ENCODE measurements at places on chromosomes 12 and 14. TPM values are rescaled to one million over a fixed set of nuclear protein-coding genes. Genes with fewer than 3 reads are reported as not detected.

GRCh38 chr12:113128802-113129663 is 6.5 kb downstream of the RASAL1 start:
- no peak overlapping the region for H3K4me3 ChIP-seq
- no peaks in the 10 kb centered on the region for H3K36me3 ChIP-seq
- no peaks in the 10 kb centered on the region for H3K27me3 ChIP-seq
- no peaks in the 10 kb centered on the region for H3K4me1 ChIP-seq
- no peak for DNase-seq
- H3K27ac ChIP-seq = no peak overlapping the region

Gene TAS2R20
- total RNA-seq = 1.2 TPM

GRCh38 chr12:115374480-115375185 is 690.7 kb upstream of the TBX3 start:
- H3K4me1 ChIP-seq = no peaks in the 10 kb centered on the region
- no peaks in the 10 kb centered on the region for H3K27me3 ChIP-seq
- no peak overlapping the region for H3K27ac ChIP-seq
- H3K4me3 ChIP-seq = no peak overlapping the region
- no peak for DNase-seq

- DNase-seq = no peak
- H3K36me3 ChIP-seq = peaks cover 11% of the 10 kb centered on the region
- H3K27ac ChIP-seq = no peak overlapping the region
Measured at GRCh38 chr12:105229371-105229770, 6.6 kb downstream of the APPL2 start.

DNA sequence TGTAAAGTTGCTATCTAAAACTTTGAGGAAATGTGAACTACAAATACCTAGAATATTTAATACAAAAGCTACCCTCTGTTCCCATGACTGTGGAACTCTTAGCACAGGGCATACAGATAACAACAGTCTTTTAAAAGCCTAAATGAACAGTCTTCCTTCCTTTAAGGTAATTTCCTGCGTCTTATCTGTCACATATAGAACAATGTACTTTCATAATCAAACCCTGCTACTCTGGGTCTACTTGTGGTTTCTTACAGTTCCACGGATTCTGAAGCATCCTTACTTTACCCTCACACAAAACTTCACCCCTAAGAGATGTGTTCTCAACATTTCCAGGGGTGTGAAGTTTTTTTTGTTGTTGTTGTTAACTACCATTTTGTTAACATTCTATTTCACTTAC is 5.1 kb downstream of the PKP2 start:
- no peak overlapping the region for H3K4me3 ChIP-seq
- DNase-seq = no peak
- H3K27ac ChIP-seq = no peak overlapping the region
- peaks cover 13% of the 10 kb centered on the region for H3K4me1 ChIP-seq
- H3K36me3 ChIP-seq = no peaks in the 10 kb centered on the region

DNA sequence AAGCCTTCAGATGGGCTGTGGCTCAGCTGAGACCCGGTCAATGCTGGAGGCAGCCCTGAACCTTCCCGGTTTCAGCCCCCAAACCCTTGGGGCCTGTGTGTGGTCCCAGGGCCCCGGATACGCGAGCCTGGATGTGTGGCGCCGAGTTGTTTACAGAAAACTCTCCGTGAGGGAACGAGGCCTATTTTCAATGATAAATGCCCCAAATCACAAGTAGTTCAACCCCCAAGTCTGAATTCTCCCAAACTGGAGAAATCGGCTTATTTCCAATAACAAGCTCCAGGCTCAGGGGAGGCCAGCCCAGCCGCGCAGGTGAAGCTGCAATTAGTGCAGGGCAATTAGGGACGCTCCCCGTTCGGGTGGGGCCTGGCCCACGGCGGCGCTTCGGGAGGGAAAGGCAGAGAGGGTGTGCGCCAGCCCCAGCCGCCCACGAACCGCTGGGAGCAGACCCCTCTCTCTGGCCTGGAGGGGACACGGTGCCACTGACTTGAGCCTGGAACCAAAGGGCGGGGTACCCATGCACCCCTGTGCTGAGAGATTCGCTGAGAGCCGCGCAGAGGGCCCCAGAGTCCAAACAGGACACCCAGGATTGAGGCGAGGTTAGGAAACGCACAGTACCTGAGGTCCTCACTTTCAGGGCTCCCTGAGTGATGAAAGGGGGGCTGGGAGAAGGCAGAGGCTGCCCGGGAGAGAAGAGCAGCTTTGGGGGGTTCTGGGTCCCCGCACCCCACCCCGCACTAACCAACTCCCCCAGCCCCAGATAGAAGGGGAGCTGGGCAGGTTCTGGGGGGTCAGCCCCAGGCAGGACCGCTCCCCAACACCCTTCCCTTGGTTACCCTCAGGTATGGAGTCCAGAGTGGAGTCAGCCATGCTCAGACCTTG is 14.2 kb upstream of the ANKRD9 start:
- H3K36me3 ChIP-seq = no peaks in the 10 kb centered on the region
- H3K4me1 ChIP-seq = peaks cover 9% of the 10 kb centered on the region
- H3K4me3 ChIP-seq = peak overlapping the region; percentile 81
- peak; percentile 64 for DNase-seq
- peak overlapping the region; percentile 82 for H3K27ac ChIP-seq

Gene STRAP
- total RNA-seq = 68.3 TPM

DNA sequence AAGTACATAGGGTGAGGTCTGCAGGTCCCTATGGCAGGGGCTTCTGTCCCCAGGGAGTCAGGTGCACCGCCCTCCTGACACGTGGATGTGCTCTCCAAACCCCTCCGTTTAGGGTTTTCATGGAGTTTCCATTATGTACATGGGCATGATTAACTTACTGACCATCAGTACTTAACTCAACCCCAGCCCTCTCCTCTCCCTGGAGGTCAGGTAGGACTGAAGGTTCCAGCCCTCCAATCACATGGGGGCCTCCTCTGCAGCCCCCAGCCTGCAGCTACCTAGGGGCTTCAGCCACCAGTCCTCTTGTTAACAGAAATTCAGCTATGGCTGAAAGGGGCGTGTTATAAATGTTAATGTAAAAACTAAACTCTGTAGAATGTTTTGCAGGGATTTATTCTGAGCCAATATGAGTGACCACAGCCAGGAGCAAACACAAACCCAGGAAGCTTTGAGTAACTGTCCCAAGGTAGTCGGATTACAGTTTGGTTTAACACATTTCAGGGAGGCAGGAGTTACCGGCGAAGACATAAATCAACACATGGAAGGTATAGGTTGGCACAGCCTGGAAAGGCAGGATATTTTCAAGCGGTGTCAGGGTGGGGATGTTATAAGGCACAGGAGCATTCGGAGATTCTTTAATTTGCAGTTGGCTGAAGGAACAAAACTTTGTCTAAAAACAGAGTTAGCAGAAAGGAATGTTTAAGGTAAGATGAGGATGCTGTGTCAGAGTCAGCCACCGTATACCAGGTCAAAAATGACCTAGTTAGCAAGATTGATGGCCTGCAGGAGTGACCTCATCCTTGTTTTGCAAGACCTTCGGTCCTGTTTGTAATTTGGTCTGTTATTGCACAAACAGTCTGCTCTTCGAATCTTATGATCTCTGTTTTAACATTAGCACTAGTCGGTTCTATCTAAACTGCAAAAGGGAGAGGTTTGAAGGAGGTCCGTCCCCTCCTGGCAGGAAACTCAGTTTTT is 75.2 kb downstream of the TNFAIP2 start:
- H3K27ac ChIP-seq = peak overlapping the region; percentile 76
- DNase-seq = no peak
- peaks cover 6% of the 10 kb centered on the region for H3K4me1 ChIP-seq
- no peaks in the 10 kb centered on the region for H3K36me3 ChIP-seq

Gene SLC10A1
- total RNA-seq = not detected

GRCh38 chr12:76329606-76330005 is 18.6 kb downstream of the BBS10 start:
- no peaks in the 10 kb centered on the region for H3K36me3 ChIP-seq
- H3K4me1 ChIP-seq = no peaks in the 10 kb centered on the region
- H3K4me3 ChIP-seq = no peak overlapping the region

- no peak overlapping the region for H3K27ac ChIP-seq
- no peaks in the 10 kb centered on the region for H3K36me3 ChIP-seq
- DNase-seq = no peak
- no peak overlapping the region for H3K4me3 ChIP-seq
- no peaks in the 10 kb centered on the region for H3K4me1 ChIP-seq
Measured at GRCh38 chr12:12068751-12069150, 2.0 kb upstream of the BCL2L14 start.

Gene TAS2R30
- 2.9 TPM for total RNA-seq

- no peaks in the 10 kb centered on the region for H3K4me1 ChIP-seq
- H3K4me3 ChIP-seq = no peak overlapping the region
- H3K27me3 ChIP-seq = peaks cover 6% of the 10 kb centered on the region
- no peaks in the 10 kb centered on the region for H3K36me3 ChIP-seq
Measured at GRCh38 chr12:107990325-107990724, 138.8 kb upstream of the WSCD2 start.

Gene KLRG1
- 3.3 TPM for total RNA-seq

Gene CCDC38
- not detected for total RNA-seq

DNA sequence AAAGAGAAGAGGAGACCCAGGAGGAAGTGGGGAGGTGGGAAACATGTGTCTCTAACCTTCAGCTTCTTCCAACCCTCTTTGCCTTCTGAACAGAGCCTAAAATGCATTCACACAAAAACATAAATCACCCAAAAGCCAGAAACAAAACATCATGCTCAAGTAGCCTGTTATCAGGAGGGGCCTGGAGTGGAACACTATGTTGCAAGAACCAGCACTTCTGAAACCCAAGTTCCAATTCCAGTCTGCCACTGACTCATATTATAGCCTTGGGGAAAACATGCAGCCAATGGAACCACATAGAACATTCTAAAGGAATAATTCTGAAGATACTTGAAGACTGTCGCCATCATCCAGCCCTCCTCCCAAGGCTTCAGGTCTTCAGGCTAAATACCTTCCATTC is 169.8 kb upstream of the PLXNC1 start:
- no peaks in the 10 kb centered on the region for H3K27me3 ChIP-seq
- H3K4me1 ChIP-seq = peaks cover 4% of the 10 kb centered on the region
- H3K27ac ChIP-seq = no peak overlapping the region
- no peaks in the 10 kb centered on the region for H3K36me3 ChIP-seq
- H3K4me3 ChIP-seq = no peak overlapping the region
- DNase-seq = no peak

DNA sequence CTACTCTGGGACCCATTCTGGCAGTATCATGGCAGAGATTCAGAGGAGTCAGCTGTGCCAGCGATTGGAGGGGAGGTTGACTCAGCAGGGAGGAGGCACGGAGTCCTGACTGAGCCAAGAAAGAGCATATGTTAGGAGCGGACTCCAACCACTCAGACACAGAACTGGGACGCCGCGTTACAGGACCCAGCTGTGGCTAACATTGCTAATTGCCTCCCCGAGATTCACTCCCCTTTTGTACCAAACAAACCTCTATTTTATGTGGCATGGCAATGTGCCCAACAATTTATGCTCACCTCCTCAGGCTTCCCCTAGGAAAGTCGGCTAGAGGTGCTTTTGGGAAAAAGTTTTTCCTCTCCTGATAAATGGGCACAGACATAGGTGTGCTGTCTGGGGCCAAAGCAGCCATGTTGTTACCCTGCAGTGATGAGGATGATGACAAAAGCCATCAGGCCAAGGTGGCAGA is 15.2 kb upstream of the CLIP1 start:
- H3K27ac ChIP-seq = no peak overlapping the region
- no peak overlapping the region for H3K4me3 ChIP-seq
- H3K4me1 ChIP-seq = peaks cover 4% of the 10 kb centered on the region

Gene MDM1
- 10.5 TPM for total RNA-seq

DNA sequence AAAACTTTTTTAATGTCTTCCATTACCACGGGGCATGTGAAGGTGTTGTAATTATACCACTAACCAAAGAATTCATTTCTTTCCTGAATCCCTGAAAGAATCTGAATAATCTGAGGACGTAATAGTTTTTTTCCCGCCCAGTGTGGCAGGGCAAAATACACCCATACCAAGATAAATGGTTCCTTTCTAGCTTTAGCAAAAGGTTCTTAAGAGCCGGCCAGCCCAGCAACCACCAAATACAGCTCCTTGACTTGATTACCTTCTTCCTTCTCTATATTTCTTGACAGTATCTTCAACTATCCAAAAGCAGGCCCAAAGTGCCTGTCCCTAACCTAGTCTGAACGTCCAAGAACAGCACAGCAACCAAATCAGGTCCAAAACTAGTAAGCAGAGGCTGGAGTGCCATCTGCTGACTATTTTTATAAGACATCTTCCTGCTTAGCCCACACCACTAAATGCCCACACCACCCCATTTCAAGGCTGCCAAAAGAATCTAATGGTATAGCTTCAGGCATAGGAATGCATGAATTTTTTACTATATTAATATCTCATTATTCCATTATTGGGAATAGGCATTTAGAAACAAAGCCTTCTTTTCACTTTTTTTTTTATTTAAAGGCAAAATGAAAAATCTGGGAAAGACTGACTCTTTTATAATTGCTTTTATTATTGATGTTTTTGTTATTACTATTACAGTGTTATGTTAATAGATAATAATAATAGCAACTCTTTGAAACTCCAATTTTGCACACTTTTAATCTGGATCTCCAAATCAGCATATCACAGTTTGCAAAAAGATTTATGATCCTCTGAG is 524.4 kb downstream of the MED13L start:
- H3K36me3 ChIP-seq = no peaks in the 10 kb centered on the region
- no peak overlapping the region for H3K4me3 ChIP-seq
- no peak overlapping the region for H3K27ac ChIP-seq
- DNase-seq = no peak
- peaks cover 10% of the 10 kb centered on the region for H3K27me3 ChIP-seq

DNA sequence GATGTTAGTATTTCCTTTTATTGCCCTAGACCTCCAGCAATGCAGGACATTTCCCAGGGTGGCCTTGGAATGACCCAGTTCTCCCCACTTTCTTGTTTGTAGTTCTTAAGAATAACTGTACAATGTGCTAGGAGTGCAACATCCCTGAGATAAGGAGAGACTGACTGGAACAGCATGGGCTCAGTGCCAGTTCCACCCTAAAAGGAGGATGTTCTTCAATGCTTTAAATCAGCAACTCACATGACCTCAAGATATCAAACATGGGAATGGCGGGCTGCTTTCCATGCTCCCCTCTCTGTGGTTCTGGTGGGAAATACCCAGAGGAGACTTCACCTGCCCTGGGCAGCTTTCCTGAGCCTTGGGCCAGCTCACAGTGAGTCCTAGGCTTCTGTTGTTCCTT is 766.9 kb upstream of the FBXO33 start:
- no peak overlapping the region for H3K4me3 ChIP-seq
- no peaks in the 10 kb centered on the region for H3K36me3 ChIP-seq
- H3K27ac ChIP-seq = no peak overlapping the region
- DNase-seq = no peak
- H3K27me3 ChIP-seq = no peaks in the 10 kb centered on the region

GRCh38 chr12:54417712-54418440 is 1.2 kb downstream of the ITGA5 start:
- H3K4me3 ChIP-seq = peak overlapping the region; percentile 83
- no peaks in the 10 kb centered on the region for H3K36me3 ChIP-seq
- H3K27ac ChIP-seq = peak overlapping the region; percentile 86
- no peak for DNase-seq
- H3K4me1 ChIP-seq = peaks cover 47% of the 10 kb centered on the region

GRCh38 chr14:66596241-66596985 is 88.5 kb downstream of the GPHN start:
- H3K27me3 ChIP-seq = no peaks in the 10 kb centered on the region
- no peaks in the 10 kb centered on the region for H3K4me1 ChIP-seq
- H3K36me3 ChIP-seq = no peaks in the 10 kb centered on the region
- no peak overlapping the region for H3K4me3 ChIP-seq

Data from upper lobe of right lung (tissue), 1 donor.